ENCODE measurements at places on chromosomes 13 and 19. TPM values are rescaled to one million over a fixed set of nuclear protein-coding genes. Genes with fewer than 3 reads are reported as not detected.

The ZNF324B gene
- 5.2 TPM for total RNA-seq

The SGCG gene
- total RNA-seq, result 2.9 TPM

The C19orf33 gene
- 2.2 TPM for total RNA-seq

The APLP1 gene
- total RNA-seq, result 3.5 TPM

The ZNF835 gene
- 2.2 TPM for total RNA-seq

The CD79A gene
- 0.61 TPM for total RNA-seq

The PRSS57 gene
- total RNA-seq, result not detected

The ZNF578 gene
- 1.5 TPM for total RNA-seq

The FCAR gene
- 16.3 TPM for total RNA-seq

The STARD13 gene
- total RNA-seq, result 59.2 TPM

The TUBB4A gene
- 0.48 TPM for total RNA-seq

The ZIC2 gene
- total RNA-seq, result not detected

The TYROBP gene
- total RNA-seq, result 201 TPM

The GPR18 gene
- total RNA-seq, result not detected

The RCBTB1 gene
- total RNA-seq, result 15.6 TPM

The RGCC gene
- total RNA-seq, result 205 TPM

The HCN2 gene
- 0.16 TPM for total RNA-seq

The ZNF284 gene
- 1.9 TPM for total RNA-seq
